Activated gamma-delta T cell treated with anti-CD3 and anti-CD28 coated beads, Interleukin-2, amount 50 U/mL, for 16 hours (primary cell): ENCODE measurements at places on chromosomes 2 and 18.
A peak's percentile ranks its signal among the peaks of the same experiment; 100 is the strongest.

- DNase-seq, result no peak
These were observed 21.2 kb downstream of the AMER3 start for GRCh38 chr2:130776550-130776949.

DNA sequence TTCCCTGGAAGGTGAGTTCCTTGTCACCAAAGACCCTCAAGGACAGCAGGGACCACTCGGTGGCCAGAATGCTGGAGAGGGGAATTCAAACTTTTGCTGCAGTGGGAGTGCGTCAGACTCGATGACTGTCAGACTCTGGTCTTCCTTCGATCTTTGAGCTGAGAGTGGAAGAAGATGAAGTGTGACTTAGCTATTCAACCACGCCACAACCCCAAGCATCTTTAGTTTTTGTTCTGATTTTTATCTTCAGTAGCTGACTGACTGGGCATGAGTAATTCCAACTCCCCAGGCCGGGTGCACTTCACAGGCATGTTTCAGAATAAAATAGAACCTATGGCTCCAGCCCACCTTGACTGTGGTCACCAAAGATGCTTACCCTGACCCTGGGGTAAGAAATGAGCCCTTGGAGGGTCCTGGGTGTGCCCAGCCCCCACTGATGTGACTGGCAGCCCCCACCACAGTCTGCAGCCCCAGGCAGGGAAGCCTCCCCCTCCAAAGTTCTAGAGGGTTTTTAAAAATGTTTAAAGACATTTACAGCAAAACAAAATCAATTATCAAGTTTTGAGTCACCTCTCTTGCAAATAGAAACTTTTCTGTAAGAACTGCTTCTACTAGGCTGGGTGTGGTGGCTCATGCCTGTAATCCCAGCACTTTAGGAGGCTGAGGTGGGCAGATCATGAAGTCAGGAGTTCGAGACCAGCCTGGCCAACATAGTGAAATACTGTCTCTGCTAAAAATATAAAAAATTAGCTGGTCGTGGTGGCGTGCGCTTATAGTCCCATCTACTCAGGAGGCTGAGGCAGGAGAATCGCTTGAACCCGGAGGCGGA, 24.9 kb upstream of the YWHAQ start:
- peak; percentile 35 for DNase-seq

DNA sequence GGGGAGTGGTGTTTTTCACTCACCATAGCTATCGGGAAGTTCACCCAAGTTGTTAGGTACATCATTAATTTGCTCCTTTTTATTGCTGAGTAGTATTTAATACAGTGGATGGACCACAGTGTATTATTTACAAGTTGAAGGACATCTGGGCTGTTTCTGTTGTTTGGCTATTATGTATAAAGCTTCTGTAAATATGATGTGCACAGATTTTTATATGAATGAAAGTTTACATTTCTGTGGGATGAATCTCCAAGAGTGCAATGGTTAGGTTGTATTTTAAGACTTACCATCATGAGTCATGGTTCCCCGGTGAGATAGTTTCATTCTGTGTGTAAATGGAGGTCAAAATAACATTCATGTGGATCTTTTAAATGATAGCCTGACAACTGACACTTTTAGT, 337.4 kb downstream of the PTPRM start:
- DNase-seq, result no peak

GRCh38 chr2:10924441-10924840, 12.7 kb downstream of the KCNF1 start:
- no peak for DNase-seq

- DNase-seq, result no peak
These were observed 43.6 kb downstream of the ERBB4 start for GRCh38 chr2:212495046-212495445.

GRCh38 chr2:136495636-136496035, 269.7 kb upstream of the THSD7B start:
- DNase-seq, result no peak

DNA sequence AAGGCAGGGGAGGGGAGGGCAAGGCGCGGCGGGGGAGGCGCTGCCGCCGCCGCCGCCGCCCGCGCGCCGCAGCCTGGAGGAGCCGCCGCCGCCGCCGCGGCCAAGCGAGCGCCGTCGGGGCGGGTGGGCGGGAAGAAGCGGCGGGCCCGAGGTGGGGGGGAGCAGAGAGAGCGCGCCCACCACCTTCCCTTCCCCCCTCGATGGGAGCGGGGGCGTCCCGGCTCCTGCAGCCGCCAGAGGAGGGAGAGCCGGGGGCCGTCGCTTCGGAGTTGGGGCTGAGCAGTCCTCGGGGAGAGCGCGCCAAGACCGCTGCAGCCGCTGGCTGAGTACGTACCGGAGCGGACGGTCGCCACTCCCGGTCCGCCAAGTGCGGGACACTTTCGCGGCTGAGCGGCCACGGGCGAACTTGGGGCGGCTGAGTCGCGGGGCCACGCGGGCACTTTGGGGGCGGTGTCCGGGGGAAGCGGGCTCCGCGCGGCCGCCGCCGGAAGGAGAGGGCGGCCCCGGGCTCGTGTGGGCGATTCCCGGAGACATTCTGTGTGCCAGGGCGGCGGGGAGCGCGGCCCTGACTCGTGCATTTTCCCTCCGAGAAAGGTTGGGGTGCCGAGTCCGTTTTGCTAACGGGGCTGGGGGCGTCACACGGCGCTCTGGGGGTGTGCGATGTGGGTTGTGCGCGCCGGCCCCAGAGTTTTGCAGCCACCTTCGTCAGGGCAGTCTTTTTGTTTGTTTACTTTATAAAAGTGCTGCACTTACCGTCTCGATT, at the start of gene NAB1:
TSS of gene NAB1 (plus strand) at position 49 of the 763 bp plus-strand sequence. CDS start 10,094 bp downstream, outside the sequence.
- peak; percentile 48 for DNase-seq

DNA sequence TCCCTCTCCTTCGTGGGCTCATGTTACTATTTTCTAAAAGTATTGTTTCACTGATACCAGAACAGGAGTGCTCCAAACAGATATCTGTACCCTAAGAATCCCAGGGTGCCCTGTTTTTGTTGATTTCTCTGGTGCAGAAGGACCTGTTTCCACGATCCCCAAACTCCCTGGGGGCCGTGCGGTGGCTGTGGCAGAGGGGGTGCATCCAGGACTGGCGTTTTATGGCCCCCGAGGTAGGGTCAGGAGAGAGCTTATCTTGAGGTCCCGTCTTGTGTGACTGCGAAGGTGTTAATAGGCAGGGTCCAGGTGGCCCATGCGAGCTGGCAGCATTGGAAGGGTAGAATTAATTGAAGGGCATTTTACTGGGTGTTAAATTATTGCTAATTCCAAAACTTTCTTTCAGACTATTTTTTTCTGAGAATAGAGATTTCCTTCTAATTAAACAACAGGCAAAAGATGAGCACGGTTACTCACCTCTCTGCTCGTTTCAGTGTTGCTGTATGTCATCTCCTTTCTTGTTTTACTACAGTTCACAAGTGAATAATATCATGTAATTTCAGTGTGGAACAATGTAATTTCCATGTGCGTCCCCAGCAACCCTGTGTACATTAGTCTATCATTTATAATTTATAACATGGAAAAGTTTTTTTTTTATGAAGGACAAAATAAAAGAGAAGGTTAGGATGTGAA, 8.2 kb downstream of the TWIST2 start:
- no peak for DNase-seq

GRCh38 chr2:150985741-150986140, 275.9 kb downstream of the RBM43 start:
- no peak for DNase-seq
